Osteocyte (in vitro differentiated cells): ENCODE measurements at places on chromosomes 11 and 22. TPM values are rescaled to one million over a fixed set of nuclear protein-coding genes. Genes with fewer than 3 reads are reported as not detected.

DNA sequence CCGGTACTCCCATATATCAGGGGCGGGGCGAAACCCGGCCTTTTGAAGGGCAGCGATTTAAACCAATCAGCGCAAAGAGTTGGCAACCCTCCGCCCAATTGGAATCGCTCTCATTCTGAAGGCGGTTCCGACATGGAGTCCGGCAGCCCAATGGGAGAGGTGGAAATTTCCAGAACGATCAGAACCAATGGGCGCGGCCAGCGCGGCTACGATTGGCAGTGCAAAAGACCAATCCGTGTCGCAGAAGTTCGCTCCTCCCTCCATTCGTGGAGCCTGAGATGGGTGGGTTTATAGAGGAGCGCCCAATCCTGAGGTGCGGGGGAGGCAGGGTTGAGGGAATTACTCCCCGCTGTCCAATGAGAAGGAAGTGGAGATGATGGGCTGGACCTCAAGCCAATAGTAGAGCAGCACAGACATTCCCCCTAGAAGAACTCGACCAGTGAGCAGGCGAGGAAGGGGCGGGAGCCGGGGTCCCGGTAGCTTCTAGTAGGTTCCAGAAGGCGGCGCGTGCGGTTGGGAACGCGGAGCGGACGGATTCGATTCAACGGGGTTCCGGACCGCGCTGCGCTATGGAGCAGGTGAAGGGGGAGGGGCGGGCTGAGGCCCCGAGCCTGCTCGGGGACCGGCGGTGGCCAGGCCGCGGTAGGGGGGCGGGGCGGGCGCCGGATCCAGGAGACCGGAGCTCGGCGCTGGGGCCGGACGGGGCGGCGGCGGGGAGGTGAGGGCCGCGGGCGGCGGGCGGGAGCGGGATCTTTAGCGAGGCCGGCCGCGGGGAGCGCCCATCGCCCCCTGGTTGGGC, at the start of gene STIP1:
STIP1 (plus strand) TSS at position 479 of the 799 bp plus-strand sequence; CDS start at position 570, 91 bp downstream.
- H3K4me1 ChIP-seq: peaks cover 35% of the 10 kb centered on the region
- DNase-seq: peak; percentile 100
- H3K4me3 ChIP-seq: peak within 1 kb of the TSS; percentile 94
- H3K27me3 ChIP-seq: no peaks in the 10 kb centered on the region
- peaks cover 3% of the 10 kb centered on the region for H3K36me3 ChIP-seq

DNA sequence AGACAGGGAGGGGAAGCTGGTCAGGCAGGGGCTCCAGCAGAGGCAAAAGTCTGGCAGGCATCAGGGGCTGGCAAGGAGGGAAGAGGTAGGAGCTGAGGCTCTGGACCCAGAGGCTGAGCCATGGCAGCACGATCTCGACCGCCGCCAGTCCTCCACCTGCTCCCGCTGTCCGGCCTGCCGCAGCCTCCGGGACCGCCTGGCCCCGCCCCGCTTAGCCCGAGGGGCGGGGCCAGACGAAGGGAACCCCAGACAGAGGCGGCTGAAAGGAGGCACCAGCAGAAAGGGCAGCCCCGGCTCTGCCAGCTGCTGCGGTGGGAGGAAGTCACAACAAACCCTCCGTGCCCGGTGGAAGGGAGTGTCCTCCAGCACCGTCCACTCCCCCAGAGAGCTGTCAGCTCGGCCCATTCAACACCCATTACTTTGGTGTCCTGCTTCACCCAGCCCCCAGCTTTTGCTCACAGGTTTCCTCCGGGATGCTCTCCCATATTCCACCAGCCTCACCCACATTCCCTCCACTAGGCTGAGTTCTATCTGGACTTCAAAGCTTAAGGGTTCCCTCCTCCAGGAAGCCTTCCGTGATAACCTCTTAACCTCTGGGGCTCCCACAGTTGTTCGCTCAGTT, at the start of gene MFNG:
MFNG (minus strand) TSS at position 161 of the 622 bp plus-strand sequence. CDS start 207 bp downstream, outside the sequence.
- H3K27ac ChIP-seq: no peak within 1 kb of the TSS
- peaks cover 25% of the 10 kb centered on the region for H3K4me1 ChIP-seq
- H3K27me3 ChIP-seq: no peaks in the 10 kb centered on the region
- DNase-seq: no peak
- H3K4me3 ChIP-seq: no peak within 1 kb of the TSS

Gene DUSP18
- 10.7 and 11.2 TPM in 2 replicates for total RNA-seq

DNA sequence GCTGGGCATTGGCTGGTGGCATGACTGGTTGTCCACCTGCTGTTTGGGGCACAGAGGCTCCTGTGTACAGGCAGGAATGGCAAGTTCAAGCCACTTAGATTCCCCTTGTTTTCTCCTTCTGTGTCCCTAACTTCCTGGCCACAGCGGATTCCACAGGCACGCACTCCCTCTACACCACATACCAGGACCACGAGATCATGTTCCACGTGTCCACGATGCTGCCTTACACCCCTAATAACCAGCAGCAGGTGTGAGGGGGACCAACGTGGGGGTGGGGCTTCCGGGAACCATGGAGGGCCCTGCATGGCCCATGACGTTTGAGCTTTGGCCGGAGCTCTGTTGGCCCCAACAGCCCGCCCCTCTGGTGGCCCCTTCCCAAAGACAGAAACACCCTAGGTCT, 7.8 kb downstream of the SIPA1 start:
- no peak overlapping the region for H3K27ac ChIP-seq
- no peaks in the 10 kb centered on the region for H3K27me3 ChIP-seq
- no peak overlapping the region for H3K4me3 ChIP-seq
- no peak for DNase-seq

DNA sequence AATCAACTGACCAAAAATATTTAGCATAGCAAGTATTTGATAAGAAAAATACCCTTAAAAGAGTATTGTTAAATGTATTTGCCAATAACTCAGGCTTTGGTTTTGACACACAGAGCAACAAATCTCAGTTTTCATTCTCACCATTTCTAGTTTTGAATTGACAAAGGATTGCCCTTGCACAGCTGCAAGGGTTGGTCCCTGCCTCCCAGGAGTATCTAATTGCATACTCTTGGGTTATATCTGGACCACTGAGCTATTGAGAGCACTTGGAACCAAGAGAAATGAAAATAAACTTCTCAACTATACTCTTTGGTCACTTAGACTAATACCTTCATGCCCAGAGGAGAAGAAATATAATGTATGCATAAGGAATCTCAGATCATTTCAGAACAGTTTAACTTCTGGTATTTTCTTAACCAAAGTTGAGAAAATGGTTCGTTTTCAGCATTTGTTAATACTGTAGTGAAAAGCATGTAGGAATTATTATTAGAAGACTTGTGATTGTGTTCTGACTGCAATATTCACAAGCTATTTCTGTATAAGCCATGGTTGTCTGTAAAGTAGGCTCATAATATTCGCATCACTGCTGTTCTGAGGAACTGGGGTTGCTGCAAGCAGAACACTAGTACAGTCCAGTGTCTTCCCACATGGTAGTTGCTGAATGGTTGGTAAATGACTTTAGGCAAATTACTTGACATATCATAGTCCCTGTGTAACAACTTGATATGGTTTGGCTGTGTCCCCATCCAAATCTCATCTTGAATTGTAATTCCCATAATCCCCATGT, 7.9 kb downstream of the C2CD3 start:
- H3K27me3 ChIP-seq: no peaks in the 10 kb centered on the region
- H3K4me1 ChIP-seq: peaks cover 11% of the 10 kb centered on the region
- DNase-seq: no peak

Gene FXYD6
- total RNA-seq: 0.99 and 1.7 TPM in 2 replicates

DNA sequence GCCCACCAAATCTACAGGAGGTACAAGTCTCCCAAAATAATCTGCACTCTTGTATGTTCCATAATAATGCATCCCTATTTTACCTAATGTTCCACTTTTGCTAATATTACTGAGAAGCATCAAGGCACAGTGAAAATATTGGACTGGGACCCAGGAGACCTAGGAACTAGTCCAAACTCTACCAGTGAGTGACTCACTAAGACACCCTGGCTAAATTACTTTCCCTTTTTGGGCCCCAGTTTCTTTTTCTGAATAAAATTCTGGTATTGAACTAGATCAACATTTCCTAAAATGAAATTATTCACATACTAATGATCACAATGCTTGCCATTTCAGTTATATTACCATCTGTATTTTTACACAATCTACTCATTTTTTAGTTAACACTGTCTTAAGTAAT, 19.6 kb downstream of the THAP12 start:
- no peak for DNase-seq
- no peak overlapping the region for H3K27ac ChIP-seq
- H3K4me1 ChIP-seq: peaks cover 6% of the 10 kb centered on the region
- H3K36me3 ChIP-seq: peaks cover 34% of the 10 kb centered on the region
